Neuronal stem cell (in vitro differentiated cells): ENCODE measurements at places on chromosomes 1 and 21.

GRCh38 chr1:27655151-27655937 is 16.6 kb downstream of the IFI6 start:
- no peak for DNase-seq

GRCh38 chr1:245096311-245097066 is 58.3 kb upstream of the KIF26B start:
- no peak for DNase-seq

- DNase-seq, result no peak
These were observed 285.1 kb downstream of the CACNA1E start for GRCh38 chr1:181768211-181768929.

GRCh38 chr21:37921091-37921490 is 4.8 kb upstream of the KCNJ6 start:
- no peak for DNase-seq

DNA sequence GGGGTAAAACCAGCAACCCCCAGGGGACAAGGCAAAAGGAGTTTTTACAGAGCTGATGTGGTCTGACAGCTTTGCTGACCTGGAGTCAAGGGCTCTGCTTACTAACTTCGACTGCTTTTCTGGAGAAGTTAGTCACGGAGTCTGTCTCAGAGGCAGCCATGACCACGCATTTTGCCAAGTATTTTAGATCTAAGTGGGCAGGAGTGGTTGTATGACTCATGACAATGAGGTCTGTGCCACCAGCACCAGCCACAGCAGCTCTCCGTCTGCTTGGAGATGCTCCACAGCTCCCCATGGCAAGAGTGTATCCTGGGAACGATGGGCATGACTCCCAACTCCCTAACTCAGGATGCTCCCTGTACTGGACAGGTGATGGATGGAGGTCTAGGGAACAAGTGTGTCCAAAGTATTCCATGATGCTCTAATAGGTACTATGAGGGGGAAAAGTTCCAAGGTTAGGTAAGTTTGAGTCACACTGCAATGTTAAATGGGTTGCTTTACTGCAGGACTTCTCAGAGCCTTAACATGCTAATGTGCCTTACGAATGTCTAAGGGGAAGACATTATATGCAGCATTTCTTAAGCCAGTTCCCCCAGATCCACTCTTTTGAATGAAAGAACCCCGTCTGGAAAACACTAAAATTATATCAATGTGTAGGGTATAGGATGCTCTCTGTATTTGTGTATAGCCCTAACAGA is 359.0 kb downstream of the HHAT start:
- no peak for DNase-seq

DNA sequence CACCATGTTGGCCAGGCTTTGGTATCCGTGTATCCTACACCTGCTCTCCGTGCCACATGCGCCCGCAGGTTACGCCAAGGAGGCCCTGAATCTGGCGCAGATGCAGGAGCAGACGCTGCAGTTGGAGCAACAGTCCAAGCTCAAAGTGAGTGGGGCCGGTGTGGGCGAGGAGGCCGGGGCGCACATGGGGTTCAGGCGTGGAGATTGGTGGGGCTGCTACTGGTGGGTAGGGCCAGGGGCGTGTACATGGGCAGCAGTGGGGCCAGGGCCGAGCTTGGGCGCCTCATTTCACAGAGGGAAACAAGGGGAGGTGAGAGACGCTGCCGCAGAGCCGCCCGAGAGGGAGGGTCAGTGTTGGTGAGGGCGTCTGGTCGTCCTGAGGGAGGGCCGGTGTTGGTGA is 5.6 kb downstream of the ATAD3B start:
- DNase-seq, result no peak

GRCh38 chr21:15496911-15497310 is 232.9 kb upstream of the USP25 start:
- DNase-seq, result no peak

- no peak for DNase-seq
These were observed 95.6 kb downstream of the ASH1L start for GRCh38 chr1:155466996-155467395.

DNA sequence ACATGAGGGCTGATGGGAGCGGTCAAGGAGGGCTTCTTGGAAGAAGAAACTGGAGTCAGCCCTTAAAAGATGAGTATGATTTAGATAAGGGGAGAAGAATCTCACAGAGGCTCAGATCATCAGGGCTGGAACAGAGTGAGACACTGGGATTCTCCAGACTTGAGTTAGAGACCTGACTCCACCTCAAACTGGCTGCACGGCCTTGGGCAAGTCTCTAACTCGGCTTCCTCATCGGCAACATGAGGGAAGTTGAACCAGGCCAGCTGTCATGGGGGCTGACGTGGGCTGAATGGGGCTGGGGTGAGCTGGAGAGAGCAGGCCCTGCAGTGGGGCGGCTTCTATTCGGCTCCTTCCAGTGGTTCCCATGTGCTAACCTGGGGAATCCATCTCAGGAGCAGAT is 2.5 kb downstream of the C1QC start:
- no peak for DNase-seq

GRCh38 chr1:85189120-85189519 is 11.7 kb downstream of the SYDE2 start:
- no peak for DNase-seq

DNA sequence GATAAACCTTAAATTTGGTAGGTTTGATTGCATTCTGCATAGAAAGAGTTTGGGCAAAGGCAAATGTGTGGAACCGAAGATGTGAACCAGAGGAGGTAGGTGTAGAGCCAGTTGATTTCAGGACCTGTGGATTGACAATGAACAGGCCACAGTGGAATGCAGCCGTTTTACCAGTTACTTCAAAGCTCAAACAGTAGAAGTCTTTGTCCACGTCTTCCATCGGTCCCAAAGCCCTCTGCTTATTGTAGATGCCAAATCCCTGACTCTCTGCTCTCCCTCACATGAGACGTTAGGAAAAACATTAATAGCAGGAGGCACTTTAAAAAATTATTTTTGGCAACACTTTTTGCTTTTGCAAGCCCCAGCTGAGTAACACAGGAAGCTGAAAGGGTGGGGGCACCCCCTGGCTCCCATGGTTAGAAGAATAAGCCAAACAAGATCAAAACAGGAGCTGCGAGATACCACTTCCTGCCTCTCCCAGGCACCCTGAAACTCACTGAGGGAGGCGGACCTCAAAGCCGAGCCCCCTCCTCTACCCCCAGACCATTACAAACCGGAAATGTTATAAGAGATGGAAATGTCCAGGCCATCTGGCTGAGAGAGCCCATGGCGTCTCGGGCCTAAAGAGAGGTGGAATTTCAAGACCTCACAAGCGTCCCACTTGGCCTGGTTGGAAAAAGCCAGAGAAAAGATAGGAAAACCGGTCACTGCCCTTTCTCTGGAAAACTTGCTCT is 13.5 kb downstream of the TRAF3IP3 start:
- DNase-seq, result no peak

DNA sequence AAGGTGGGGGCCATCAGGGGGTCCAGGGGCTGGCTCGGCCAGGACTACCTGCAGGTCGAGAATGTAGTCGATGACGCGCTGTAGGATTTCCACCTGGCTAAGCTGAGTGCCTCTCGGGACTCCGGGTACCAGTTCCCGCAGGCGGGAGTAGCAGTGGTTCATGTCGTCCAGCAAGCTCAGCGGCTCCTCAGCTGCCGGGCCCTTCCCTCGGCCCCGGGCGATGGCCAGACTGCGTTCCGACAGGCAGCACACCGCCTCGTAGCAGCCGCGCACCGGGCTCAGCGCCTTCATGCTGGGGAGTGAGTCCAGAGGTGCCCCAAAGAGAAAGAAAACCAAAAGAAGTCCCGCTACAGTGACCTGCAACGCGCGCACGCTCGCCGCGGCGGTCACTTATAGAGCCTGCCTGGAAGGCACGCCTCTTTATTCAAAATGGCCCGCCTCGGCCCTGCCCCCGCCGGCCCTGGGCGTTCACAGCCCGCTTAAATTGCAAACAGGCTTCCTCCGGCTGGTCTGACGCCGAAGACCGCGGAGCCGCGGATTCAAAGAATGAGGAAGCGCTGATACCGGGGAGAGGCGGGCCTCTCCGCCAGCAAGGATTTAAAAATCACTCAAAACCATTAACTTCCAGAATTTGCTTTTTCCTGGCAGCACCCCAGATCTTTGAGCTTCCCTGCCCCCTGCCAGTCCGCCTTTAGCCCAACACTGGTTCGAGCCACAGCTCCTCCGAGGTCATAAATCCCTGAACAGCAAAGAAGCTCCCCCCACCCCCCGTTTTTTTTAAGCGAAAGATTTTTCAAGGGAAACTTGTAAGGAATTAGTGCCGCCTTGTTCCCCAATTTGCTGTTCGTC is at the start of gene ID3:
TSS of gene ID3 (minus strand) at position 366 of the 849 bp plus-strand sequence. CDS start at position 291, 75 bp downstream.
- DNase-seq, result peak; percentile 92

DNA sequence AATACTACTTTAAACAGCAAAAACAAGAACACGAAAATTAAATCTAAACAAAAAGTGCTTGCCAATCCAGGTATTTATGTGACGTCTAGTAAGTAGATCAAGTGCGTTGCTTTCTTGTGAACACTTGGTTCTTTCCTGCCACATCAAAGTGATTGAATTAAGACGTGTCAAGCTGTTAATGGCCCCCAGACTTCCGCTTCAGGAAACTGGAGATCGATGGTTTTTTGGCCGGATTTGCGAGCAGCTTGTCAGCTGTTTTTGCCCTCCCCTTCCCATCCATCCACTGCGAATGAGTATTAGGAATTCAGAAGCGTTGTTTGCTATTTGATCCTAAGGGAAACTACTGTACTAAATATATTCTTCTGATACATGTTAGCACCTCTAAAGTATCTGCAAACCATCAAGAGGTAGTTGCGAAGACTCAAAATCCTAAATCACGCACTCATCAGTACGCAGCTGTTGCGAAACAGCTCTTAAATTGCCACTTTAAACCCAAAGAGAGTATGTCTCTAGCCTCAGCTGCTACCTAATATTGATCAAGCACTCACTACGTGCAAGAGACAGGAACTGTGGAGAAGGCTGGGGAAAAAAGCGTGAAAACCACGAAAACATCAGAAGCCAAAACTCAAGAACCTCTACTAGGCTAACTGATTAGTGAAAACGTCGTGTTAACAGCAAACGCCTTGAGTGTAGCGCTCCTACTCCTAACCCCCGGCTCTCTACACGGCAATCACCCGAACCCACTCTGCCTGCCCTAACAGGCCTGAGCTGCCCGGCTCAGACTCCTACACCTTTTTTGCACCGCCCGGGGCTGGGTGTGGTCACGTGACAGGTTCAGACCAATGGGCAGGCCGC is 473 bp upstream of the BRDT start:
- no peak for DNase-seq

DNA sequence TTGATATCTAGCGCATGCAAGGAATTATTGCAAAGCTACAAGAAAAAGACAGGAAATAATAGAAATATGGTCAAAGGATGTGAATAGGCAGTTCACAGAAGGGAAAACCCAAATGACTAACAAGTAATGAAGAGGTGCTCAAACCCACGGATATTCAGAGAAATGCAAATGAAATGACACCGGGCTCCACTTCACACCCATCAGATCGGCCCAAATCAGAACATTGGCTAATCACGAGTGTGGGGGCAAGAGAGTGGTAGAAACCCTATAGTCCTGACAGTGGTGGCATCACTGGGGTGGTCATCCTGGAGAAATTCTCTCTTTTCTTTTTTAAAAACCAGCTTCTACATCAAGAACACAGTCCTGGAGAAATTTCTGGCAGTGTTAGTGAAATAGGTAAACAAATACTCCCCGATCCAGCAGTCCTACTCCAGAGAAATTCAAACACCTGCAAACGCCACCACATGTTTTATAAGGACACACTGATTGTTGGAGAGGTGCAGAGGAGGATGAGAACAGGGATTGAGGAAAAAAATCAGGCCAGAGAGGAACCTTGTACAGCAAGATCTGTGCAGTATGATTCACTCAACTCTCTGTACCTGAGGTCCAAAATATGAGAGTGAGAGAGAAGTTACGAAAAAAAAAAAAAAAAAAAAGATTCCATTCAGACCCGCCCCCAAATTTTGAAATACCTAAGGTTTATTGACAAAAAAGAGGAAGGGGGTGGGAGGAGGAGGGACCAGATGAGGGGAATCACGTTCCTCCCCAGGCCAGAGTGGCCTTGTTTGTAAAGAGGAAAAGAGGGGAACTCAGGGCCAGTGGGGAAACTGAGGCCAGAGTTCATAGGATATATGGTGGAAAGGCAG is 9.2 kb upstream of the TNFRSF1B start:
- no peak for DNase-seq

GRCh38 chr1:35714921-35715567 is 3.6 kb downstream of the C1orf216 start:
- DNase-seq, result no peak

DNA sequence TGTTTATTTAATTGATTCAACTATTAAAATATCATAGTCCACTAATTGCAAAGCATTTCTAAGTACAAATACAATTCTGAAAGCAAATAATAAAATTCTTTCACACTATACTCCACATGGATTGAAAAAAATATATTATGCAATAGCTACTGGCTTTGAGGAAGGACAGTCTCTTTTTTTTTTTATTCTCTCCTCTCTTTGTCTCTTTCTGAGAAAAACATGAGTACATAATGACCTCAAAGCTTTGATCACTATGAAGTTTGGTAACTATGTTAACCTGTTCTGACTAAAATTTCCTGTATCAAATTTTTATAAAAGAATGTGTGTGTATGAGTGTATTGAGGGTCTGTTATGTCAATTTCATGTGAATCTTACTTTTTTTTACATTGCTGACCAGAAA is 96.2 kb downstream of the RGS2 start:
- no peak for DNase-seq

DNA sequence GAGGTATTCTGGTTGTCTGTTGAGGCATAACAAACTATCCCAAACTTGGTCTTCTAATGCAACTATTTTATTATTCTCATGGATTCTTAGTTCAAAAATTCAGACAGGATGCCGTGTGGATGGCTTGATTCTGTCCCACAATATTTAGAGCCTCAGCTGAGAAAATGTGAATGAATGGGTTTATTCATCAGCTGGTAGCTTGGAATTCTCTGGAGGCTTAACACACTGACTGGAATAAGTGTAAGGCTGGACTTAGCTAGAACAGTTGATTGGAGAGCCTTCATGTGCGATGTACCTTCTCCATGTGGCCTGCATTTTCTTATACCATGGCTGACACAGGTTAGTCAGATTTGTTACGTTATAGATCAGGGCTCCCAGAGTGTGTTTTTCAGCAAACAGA is 30.8 kb downstream of the TNNI3K start:
- DNase-seq, result no peak

DNA sequence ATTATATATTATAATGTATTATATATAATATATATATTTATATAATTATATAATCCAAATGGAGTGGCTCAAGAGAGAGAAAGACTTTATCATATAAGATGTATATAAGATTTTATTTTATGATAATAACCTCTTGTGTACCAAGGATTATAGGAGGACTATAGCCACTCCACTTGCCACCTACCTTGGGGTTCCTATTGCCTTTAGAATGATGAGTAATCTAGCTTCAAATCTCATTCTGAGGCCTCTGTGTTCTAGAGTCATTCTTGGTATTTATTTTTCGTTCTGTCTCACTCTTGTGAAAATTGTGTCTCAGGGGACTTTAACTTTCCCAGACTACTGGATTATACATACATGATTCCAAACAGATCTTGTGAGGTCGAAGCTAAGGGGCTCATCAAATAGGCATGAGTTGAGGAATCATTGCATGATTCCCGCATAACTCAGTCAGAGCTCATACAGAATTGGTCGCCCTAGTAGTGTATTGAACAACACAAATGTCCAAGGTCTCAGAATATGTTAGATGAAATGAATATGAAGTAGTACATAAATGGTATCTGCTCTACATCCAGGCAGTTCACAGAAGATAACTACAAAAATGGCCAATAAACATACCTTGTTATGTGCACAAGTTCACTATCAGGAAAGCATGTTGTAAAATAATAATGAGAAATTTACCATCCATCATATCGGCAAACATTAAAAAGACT is 159.5 kb upstream of the RNPC3 start:
- DNase-seq, result no peak
